ENCODE measurements at places on chromosomes 6 and 20.
A peak's percentile ranks its signal among the peaks of the same experiment; 100 is the strongest.

- DNase-seq = peak; percentile 79
These were observed 145.5 kb upstream of the RNF24 start for GRCh38 chr20:4160761-4161305.

DNA sequence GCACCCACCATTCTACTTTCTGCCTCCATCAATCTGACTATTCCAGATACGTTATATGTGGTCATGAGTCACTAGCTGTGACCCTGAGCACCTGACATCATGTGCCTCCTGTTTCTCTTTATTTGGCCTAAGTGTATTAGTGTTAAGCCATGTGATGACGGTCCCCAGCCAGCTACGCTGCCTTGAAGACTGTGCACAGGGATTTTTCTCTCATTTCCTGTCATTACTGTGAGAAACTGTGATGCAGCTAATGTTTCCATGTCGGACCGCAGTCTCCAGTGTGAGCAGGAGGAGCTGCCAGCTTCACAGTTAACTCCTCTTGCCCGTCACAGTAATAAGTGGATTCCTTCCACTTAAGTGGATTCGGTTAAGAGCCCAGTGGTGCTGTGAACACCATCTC lies 9.9 kb upstream of the SPATS1 start:
- DNase-seq = no peak

GRCh38 chr6:143026696-143027449 lies 33.8 kb upstream of the AIG1 start:
- peak; percentile 71 for DNase-seq

GRCh38 chr6:167031082-167031709 lies 32.0 kb downstream of the CEP43 start:
- peak; percentile 24 for DNase-seq

- no peak for DNase-seq
These were observed 444.7 kb downstream of the TENT5A start for GRCh38 chr6:81307651-81308214.

DNA sequence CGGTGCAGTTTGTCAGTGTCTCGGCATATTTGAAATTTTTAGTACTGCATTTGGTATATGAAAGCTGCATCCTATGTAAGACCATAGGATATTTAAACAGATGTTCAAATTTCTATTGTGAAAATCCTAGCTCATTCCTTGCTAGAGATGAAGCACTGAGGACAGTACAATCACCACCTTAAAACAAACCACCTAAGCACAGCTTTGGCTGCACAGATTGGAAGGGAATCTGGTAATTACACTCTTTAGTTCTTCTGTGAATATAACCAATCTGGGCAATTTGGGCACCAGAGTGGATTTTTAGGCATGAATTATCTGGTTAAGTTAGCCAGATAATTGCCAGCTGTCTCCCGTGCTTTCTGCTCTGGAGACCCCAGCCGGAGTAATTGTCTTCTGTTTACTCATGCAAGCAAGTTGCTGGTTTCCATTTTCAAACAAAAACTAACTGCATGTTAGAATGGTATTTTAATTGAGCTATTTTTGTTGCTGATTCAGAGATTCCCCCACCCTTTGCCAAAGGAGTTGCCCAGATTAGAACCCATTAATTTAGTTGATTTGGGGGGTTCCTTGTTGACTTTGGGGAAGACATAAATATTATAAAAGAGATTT lies 36.9 kb downstream of the E2F3 start:
- DNase-seq = no peak

DNA sequence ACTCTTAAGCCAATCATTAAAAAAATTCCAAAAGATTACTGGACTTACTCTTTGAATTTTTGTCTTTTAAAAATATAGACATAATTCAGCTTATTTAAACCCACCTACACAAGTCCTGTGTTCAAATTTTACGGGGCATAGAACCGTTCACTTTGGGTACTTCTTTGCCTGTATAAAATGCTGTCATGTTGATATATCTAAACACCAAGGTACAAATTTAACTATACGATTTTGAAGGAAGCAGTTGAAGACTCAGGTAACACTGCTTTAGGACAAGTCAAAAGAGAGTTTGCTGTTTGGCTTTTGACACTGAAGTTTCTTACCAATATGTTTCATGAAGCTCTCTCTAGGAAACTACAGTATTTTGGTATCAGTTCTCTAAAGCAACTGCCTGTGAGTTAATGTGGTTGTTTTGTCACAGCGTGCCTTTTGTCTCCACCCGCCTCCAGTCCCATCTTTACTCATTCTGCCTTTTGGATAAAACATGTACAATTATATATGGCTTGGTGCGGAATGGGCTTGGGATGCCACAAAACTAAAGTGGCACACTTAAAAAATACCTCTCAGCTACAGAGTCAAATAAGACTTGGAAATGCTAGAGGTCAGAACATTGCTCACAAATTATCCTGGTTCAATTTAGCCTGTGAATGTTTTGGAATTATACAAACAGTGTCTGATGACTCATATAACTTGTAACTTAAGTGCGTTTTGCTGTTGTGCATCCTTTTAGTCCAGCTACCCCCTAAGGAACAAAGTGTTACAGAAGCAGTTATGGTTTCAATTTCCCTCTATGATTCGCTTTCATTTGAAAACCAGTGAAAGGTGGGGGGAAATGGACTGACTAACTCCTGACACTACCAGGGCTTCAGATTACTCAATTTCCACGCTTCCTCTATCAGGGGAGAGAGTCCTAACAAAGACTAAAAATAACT lies 38.7 kb downstream of the RGS17 start:
- DNase-seq = no peak

DNA sequence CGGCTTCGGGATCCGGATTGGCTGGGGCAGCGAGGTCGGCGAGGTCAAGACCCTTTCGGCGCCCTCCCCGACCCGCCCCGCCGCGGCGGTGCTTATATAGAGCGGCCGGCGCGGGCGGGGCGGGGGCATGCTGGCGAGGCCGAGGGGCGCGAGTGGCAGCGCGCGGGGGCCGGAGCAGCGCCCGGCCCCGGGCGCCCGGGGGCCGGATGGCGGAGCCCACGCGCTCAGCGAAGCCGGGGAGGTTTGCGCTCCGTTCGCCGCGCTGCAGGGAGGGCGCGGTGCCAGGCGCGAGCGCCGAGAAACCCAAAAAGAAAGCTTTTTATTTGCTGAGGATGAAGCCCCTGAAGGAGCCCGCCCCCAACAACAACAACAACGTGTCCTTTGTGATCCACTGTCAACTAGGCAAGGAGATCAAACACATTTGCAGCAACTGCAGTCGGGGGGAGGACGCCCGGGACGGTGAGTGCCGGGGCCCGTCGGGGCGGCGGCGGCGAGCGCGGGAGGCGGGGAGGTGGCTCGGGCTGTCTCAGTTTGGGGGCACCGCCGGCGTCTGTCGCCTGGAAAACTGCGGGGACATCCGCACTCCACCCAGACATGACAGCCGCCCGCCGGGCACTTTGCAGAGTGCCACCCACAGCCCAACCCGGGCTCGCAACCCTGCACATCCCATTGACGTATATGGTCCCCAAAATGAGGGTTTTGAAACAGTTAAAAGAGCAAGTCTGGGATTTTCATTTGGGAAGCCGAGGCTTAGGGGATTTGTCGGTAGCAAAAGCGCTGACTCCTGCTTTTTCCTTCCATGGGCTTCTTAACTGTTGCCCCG lies 297.3 kb downstream of the PHACTR1 start:
- DNase-seq = no peak

DNA sequence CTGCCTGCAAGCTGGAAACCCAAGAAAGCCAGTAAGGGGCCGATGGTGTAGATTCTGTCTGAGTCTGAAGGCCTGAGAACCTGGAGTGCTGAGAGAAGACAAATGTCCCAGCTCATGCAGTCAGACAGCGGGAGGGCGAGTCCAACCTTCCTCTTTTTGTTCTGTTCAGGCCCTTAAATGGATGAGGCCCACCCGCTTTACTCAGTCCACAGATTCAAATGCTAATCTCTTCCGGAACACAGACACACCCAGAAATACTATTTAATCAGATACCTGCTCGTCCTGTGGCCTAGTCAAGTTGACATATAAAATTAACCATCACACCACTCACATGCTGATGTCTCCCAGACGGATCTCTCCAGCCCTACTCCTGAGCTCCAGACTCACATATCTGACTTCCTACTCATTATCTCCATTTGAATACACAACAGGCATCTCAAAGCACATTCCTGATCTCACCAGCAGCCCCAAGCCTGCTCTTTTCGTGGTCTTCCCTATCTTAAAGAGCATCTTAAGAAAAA lies 26.7 kb upstream of the SRC start:
- DNase-seq = no peak

- DNase-seq = no peak
These were observed 136.7 kb downstream of the MMUT start for GRCh38 chr6:49326347-49326746.

DNA sequence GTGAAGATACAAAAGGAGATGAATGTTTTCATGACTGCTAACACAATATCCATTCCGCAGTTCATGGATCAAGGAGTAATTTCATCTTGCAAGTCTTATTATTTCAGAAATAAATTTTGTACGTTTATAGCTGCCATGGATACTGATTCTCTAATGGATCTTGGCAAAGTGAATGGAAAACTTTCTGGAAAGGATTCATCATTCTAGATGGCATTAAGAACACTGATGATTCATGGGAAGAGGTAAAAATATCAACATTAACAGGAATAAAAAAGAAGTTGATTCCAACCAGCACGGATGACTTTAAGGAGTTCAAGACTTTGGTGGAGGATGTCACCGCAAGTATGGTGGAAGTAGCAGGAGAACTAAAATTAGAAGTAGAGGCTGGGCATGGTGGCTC lies 2.8 kb downstream of the HUS1B start:
- no peak for DNase-seq

DNA sequence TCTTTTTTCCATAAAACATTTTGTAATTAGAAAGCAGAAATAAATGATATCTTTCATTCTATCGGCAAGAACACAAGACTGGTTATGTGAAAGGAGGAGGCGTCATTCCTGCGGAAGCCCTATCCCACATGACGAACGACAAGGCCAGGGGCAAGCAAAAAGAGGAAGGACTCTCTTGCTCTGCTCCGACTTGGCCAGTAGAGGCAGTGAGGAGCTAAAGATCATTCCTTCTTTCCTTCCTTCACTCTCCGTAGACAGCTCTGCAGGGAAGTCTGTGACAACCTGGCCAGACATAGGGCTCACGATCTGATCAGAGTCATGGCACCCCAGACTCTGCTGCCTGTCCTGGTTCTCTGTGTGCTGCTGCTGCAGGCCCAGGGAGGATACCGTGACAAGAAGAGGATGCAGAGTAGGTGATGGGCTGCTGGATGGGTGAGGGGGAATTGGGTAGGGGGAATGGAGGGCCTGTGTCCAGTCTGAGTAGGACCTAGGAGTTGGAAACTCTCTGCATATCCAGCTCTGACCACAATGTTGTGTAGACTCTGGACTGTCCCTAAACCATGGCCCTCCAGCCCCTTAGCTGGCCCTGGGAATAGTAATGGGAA lies at the start of gene WFDC10A:
Gene WFDC10A (plus strand): TSS at position 244 of the 605 bp plus-strand sequence. CDS start 75 bp downstream, at position 319.
- DNase-seq = peak; percentile 39

DNA sequence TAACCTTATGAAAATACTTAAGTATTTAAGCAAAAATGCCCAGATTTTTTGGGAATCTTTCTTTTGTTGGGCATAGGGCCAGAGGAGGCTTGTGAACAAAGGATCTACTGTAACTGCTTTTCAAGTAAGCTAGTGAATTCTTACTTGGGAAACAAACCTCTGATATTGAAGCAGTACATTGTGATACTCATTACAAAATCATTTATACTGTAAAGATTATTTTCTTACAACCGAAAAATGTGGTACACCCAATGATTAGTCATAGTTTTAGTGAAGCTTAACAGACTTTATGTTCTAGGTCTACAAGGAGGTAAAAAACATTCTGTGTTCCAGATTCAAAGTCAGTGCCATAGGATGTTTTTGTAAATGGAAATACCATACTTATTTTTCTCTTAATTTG lies 272.9 kb upstream of the KCNQ5 start:
- no peak for DNase-seq

DNA sequence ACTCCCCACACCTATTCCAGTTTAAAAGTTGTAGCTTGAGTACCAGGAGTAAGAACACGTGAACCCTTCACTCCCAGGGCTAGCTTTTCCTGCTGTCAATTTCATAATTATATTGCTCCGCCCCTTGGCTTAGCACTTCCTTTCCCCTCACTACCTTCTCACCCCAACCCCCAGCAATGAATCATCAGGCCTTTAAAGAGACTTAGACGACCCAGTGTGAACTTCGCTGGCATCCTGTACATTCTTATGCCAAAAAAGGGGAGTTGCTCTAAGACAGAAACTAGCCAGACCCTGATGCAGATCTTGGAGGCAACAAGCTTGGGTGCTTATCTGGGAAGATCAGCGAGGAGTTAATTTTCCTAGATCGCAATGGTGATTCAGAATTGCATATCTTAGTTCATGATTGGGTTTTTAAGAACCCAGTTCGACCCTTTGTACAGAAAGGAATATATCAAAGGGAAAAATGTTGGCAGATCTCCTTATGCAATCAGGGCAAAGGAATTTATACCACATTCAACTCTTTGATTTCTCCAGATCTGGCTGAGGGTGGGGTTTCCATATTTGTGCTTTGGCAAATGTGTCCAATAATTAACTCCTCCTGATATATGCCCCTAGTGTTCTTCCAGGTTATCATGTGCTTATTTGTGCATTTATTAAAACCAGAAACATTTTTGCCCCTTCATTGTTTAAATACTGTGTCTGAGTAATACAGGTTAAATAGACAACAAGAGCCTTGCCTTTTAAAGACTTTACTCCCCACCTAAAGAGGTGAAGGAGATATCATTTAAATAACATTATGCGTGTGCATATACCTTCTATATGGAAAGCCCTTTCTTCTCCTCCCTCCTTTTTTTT lies 8.1 kb upstream of the ATXN1 start:
- DNase-seq = peak; percentile 65

DNA sequence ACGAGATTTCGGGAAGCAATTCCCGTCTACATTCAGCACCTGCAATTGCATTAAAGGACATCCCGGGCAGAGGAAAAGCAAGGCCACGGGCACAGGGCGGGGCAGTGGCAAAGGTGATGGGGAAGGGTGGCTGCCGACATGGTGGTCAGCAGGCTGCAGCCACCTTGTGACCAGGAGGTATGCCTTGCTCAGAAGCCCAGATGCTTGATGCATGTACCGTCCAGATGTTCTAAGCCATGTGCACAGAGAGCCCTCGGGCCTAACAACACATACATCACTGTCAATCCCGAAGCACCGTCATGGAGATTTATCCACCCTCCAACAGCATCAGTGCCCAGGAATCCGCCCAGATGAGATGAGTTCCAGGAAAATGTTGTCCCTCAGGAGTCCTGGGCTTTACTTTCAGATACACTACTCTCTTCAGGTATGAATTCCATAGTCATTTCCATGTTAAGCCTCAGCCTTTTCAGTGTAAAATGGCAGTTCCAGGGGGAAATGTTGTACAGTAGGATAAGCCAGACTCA lies 77.8 kb upstream of the FRMD1 start:
- no peak for DNase-seq

GRCh38 chr6:166936079-166936787 lies 20.1 kb downstream of the RNASET2 start:
- no peak for DNase-seq

Data from activated T-cell treated with anti-CD3 and anti-CD28 coated beads, Interleukin-2, amount 50 U/mL, for 48 hours (primary cell).